ENCODE measurements at places on chromosomes 5 and 9. TPM values are rescaled to one million over a fixed set of nuclear protein-coding genes. Genes with fewer than 3 reads are reported as not detected.
A peak's percentile ranks its signal among the peaks of the same experiment; 100 is the strongest.

SPAG8 gene
- total RNA-seq = 6.1 TPM

MAP1B gene
- 57.0 TPM for total RNA-seq

CYSRT1 gene
- 0.94 TPM for total RNA-seq

LRRC14B gene
- total RNA-seq = not detected

MRPS2 gene
- total RNA-seq = 29.1 TPM

SOX30 gene
- total RNA-seq = 0.09 TPM

BRINP1 gene
- total RNA-seq = 1.4 TPM

GRCh38 chr5:37637165-37637845 is 202.5 kb downstream of the GDNF start:
- DNase-seq = no peak
- no peaks in the 10 kb centered on the region for H3K4me1 ChIP-seq
- no peaks in the 10 kb centered on the region for H3K36me3 ChIP-seq
- no peak overlapping the region for H3K4me3 ChIP-seq
- no peaks in the 10 kb centered on the region for H3K27me3 ChIP-seq

DNA sequence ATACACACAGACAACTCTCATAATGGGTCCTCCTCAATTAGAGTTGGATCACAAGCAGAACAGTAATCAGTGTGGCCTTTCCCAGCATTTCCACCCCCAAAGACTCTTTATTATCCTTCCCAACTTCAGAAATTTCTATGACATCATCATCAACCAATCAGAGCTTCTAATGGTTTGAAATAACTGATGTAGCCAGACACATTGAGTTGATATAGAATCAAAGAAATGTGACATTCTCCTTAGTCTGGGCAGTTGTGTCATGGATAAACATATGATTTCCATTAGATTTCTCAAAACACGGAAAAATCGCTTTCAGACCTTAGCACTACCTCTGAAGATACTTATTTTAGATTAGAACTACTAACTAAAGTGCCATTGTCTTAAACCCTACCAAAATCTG is 75.7 kb upstream of the NFIB start:
- H3K4me3 ChIP-seq = no peak overlapping the region
- no peaks in the 10 kb centered on the region for H3K4me1 ChIP-seq
- H3K27me3 ChIP-seq = no peaks in the 10 kb centered on the region
- DNase-seq = no peak

DNA sequence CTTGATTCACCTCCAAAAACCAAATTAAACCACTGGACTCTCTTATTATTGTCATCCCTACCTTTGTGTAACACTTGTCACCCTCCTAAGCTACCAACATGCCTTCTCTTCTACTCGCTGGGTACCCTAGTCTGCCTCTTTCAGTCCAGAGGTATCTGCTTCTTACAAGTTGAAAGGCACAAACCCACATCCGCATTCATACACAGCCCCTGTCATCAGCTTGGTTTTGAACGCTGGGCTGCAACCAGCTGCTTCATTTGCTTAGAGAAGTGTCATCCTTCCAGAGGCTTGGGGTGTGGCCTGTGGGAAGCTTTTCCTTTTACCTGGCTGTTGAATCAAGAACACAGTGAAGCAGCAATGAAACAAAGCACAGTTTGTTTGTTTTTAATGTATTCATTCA is 138.8 kb upstream of the WWC1 start:
- H3K4me1 ChIP-seq = no peaks in the 10 kb centered on the region
- H3K36me3 ChIP-seq = no peaks in the 10 kb centered on the region
- H3K27me3 ChIP-seq = no peaks in the 10 kb centered on the region
- no peak overlapping the region for H3K27ac ChIP-seq
- H3K4me3 ChIP-seq = no peak overlapping the region

DNA sequence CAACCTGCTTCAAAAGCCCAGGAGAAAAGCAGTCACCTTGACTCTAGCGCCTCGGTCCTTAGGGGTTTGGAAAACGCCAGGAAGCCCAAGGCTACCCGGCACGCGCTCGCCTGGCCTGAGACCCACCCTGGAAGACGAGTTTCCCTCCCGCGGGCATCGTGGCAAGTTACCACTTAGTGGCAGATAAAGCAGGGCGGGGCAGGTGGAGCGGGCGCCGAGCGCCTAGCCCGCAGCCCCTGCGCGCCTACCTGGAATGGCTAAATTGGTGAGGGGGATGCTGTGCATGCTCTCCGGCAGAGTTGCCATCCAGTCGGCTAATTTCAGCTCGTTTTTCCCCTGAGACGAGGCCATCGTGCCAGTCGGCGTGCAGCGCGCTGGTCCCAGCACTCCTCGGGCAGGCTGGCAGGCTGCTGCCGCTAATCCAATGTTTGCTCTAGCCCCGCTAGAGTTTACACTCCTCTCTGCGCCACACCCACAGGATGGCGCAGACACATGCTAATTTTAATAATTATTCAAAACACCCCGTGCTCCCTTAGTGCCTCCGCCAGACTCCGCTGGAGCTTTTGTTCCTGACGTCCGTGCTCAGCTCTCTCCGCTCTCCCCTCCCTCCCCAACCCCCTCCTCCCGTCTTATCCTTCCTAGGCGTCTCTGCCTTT is at the start of gene PLCXD3:
PLCXD3 (minus strand) TSS at position 426 of the 656 bp plus-strand sequence; CDS start at position 351, 75 bp downstream.
- no peaks in the 10 kb centered on the region for H3K4me1 ChIP-seq
- peaks cover 13% of the 10 kb centered on the region for H3K27me3 ChIP-seq
- H3K36me3 ChIP-seq = no peaks in the 10 kb centered on the region
- peak; percentile 46 for DNase-seq
- H3K4me3 ChIP-seq = no peak within 1 kb of the TSS

- H3K4me3 ChIP-seq = no peak overlapping the region
- DNase-seq = no peak
- H3K4me1 ChIP-seq = no peaks in the 10 kb centered on the region
- no peaks in the 10 kb centered on the region for H3K36me3 ChIP-seq
Observed at GRCh38 chr9:37197158-37198038, 77.0 kb downstream of the ZCCHC7 start.

- no peak overlapping the region for H3K4me3 ChIP-seq
- peak; percentile 23 for DNase-seq
- H3K27me3 ChIP-seq = no peaks in the 10 kb centered on the region
- H3K4me1 ChIP-seq = no peaks in the 10 kb centered on the region
Observed at GRCh38 chr5:150286820-150287219, 2.8 kb downstream of the CAMK2A start.

- no peak overlapping the region for H3K27ac ChIP-seq
- H3K4me3 ChIP-seq = no peak overlapping the region
- no peaks in the 10 kb centered on the region for H3K27me3 ChIP-seq
- no peaks in the 10 kb centered on the region for H3K36me3 ChIP-seq
- no peaks in the 10 kb centered on the region for H3K4me1 ChIP-seq
Observed at GRCh38 chr5:95562282-95562681, 7.4 kb downstream of the ARSK start.

- no peaks in the 10 kb centered on the region for H3K4me1 ChIP-seq
- peaks cover 23% of the 10 kb centered on the region for H3K36me3 ChIP-seq
- no peak for DNase-seq
- no peak overlapping the region for H3K4me3 ChIP-seq
- no peak overlapping the region for H3K27ac ChIP-seq
Observed at GRCh38 chr5:72328172-72328571, 8.0 kb downstream of the PTCD2 start.

GRCh38 chr5:132746954-132747615 is at the start of gene CCNI2:
TSS of gene CCNI2 (plus strand) at chr5:132747426. CDS start at chr5:132747496, 70 bp downstream.
- peak; percentile 77 for DNase-seq
- H3K36me3 ChIP-seq = no peaks in the 10 kb centered on the region
- H3K4me1 ChIP-seq = peaks cover 9% of the 10 kb centered on the region
- H3K27ac ChIP-seq = no peak within 1 kb of the TSS
- peak within 1 kb of the TSS; percentile 32 for H3K4me3 ChIP-seq

GRCh38 chr9:129038109-129038852 is 1.9 kb downstream of the MIGA2 start:
- H3K4me3 ChIP-seq = no peak overlapping the region
- H3K27ac ChIP-seq = no peak overlapping the region
- H3K36me3 ChIP-seq = peaks cover 5% of the 10 kb centered on the region
- no peaks in the 10 kb centered on the region for H3K27me3 ChIP-seq
- peak; percentile 86 for DNase-seq

GRCh38 chr5:33608344-33609041 is 167.7 kb downstream of the TARS1 start:
- H3K4me1 ChIP-seq = peaks cover 2% of the 10 kb centered on the region
- H3K27me3 ChIP-seq = no peaks in the 10 kb centered on the region
- H3K36me3 ChIP-seq = no peaks in the 10 kb centered on the region
- no peak overlapping the region for H3K4me3 ChIP-seq
- no peak for DNase-seq
- H3K27ac ChIP-seq = no peak overlapping the region

DNA sequence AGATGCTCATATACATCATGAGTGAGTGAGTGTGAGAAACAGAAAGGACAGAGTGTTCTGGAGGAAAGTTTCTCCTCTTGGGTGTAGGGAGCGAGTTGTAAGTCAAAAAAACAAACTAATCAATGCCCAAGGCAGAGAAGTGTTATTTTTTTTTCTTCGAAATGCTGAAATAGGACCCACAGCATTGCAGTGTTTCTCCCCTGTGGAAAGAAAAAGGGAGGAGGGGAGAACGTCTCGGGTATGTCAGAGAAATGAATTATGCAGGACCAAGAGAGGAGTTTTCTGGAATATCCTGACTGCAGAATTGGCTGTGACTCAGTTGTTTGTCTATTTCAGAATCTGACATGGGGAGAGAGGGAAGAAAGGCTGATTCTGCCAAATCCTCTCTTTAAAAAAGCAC is 337.9 kb upstream of the RFX3 start:
- DNase-seq = no peak
- H3K4me3 ChIP-seq = no peak overlapping the region
- H3K4me1 ChIP-seq = peaks cover 2% of the 10 kb centered on the region
- no peaks in the 10 kb centered on the region for H3K36me3 ChIP-seq

DNA sequence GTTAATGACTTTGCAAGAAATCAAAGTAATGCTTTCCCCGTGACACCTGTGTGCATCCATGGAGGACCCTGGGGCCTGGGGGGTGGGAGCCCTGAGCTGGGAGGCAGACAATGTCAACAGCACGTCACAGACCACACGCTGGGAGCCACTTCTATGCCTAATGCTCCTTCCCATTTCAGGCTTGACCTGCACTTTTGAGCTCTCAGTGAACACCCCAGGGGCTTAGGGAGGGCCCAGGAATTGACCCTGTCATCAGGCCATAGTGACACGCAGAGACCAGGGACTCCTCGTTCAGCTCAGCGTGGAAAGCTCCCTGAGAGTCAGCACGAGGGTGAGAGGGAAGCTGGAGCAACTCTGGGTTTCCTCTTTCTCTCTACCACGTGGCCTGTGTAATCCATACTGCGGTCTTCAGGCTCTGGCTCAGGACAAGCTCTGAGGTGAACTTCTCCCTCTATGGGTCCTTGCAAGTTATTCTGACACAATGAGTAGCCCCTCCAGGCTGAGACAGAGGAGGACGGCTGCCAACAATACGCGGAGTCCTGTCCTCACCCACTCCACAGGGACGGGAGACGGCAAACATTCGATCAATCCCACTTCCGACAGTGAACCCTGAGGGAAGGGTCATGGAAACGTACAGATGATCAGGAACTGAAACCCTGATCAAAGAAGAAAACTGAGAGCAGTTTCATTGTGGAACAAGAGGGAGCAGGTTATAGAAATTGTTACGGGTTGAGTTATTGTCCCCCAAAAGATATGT is 130.8 kb upstream of the IRX4 start:
- H3K4me1 ChIP-seq = no peaks in the 10 kb centered on the region
- no peaks in the 10 kb centered on the region for H3K27me3 ChIP-seq
- peak; percentile 25 for DNase-seq

- no peak overlapping the region for H3K4me3 ChIP-seq
- peaks cover 5% of the 10 kb centered on the region for H3K4me1 ChIP-seq
- H3K27me3 ChIP-seq = no peaks in the 10 kb centered on the region
- H3K36me3 ChIP-seq = no peaks in the 10 kb centered on the region
- no peak for DNase-seq
Observed at GRCh38 chr5:81718300-81718699, 32.6 kb downstream of the SSBP2 start.

- H3K4me3 ChIP-seq = no peak overlapping the region
Observed at GRCh38 chr9:80491086-80491696, 919.4 kb downstream of the TLE4 start.

GRCh38 chr5:69309380-69309779 is 23.2 kb downstream of the CCDC125 start:
- peaks cover 18% of the 10 kb centered on the region for H3K36me3 ChIP-seq
- no peak overlapping the region for H3K27ac ChIP-seq
- no peak for DNase-seq
- H3K4me1 ChIP-seq = no peaks in the 10 kb centered on the region

DNA sequence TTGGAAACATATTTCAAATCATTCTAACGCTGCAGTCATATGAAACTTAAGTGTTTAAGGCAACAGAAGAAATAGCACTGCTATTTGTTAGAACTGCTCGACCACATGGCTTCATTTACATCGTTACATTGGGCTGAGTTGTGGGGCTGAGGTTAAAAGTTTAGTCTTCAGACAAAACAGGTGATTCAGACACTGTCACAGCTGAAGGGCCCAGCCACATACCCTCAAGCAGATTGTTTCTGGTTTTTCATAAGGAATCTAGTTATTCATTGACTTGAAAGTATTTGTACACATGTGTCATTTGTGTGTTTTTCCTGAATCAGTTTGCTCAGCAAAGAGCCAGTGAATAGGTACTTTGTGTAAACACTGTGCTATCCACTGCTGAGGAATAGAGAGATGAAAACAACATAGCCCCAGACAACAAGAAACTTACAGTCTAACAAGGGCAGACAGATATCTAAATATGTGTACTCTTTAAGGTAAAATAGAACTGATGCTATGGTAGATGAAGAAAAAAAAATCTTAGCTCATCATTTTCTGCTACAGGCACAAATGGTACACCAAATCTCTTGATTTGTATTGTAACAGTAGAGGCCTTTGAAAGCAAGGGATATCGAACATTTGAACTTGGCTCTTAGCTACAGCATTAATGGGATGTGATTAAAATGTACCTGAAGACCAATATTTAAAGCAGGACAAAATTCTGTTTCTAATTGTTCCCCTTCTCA is 357.6 kb upstream of the RPS23 start:
- no peak overlapping the region for H3K27ac ChIP-seq
- H3K27me3 ChIP-seq = no peaks in the 10 kb centered on the region

DNA sequence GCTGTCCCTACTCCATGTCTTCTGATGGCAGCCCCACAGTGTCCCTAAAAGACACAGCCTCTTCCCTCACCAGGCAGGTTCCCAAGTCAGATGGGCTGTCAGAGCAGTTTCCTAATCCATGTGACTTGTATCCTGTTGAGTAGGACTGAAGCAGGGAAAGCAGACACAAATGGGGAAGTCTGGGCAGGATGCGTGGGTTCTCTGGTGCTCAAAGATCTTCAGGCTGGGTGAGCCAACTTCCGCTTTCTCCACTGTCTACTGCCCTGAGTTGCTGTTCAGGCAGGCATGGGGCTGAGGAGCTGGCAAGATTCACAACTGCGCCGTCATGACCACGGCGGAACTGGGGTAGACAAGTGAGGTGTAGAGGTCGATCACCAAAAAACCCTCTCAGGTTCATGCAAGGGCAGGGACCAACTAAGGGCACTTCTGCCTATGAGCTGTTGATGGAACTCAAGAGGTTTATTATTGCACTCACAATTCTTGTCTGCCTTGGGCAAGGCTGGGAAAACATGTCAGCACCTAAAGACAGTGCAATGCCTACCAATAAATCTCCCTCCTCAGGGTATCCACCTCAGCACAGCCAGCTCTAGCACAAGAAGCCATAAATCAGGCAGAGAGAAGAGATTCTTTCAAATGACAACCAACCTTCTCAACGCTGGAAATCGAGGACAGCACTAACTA is 83.4 kb downstream of the RAPGEF1 start:
- peaks cover 49% of the 10 kb centered on the region for H3K4me1 ChIP-seq
- DNase-seq = peak; percentile 85
- H3K27me3 ChIP-seq = no peaks in the 10 kb centered on the region
- H3K36me3 ChIP-seq = no peaks in the 10 kb centered on the region
